CD4-positive, alpha-beta memory T cell (primary cell): ENCODE measurements at places on chromosomes 3 and 15.

- H3K4me1 ChIP-seq = no peaks in the 10 kb centered on the region
- no peaks in the 10 kb centered on the region for H3K27me3 ChIP-seq
- no peak overlapping the region for H3K27ac ChIP-seq
- H3K36me3 ChIP-seq = no peaks in the 10 kb centered on the region
- no peak for DNase-seq
Observed at GRCh38 chr3:30186741-30187219, 419.6 kb upstream of the TGFBR2 start.

GRCh38 chr3:175270198-175270837, 411.2 kb downstream of the NAALADL2 start:
- H3K27ac ChIP-seq = no peak overlapping the region
- no peaks in the 10 kb centered on the region for H3K4me1 ChIP-seq
- no peak for DNase-seq
- no peaks in the 10 kb centered on the region for H3K36me3 ChIP-seq
- H3K4me3 ChIP-seq = no peak overlapping the region

GRCh38 chr15:72855791-72856190, 72.2 kb upstream of the ADPGK start:
- no peak for DNase-seq
- H3K4me3 ChIP-seq = no peak overlapping the region
- no peaks in the 10 kb centered on the region for H3K36me3 ChIP-seq

DNA sequence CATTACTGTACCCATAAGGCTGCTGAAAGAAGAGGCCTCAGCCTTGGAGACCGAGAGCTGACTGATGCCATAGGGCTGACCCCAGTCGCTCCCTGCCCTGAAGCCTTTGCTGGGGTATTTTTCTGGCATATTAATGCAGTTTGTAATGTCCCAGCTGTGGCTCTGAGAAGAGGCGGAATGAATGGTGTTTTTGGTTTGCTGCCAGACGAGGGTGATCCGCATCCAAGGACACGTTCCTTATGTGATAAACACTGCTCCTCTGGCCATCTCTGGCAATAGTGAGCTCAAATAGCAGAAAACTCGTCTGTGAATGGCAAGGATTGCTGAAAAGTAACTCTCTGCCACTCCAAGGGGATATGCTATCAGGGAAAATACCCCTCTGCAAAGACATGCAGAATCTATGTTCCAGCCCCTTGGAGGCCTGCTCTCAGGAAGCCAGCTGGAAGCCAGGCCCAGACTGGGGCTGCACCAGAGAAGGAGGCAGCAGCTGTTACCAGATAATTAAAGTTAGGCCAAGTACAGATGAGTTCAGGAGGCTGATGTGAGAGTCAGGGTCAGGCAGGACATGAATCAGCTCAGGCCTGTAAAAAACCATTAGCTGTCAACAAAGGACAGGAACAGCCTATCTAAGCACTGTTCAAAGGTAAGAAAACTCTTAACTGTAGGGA, 28.9 kb upstream of the KLHL6 start:
- no peaks in the 10 kb centered on the region for H3K36me3 ChIP-seq
- H3K27ac ChIP-seq = no peak overlapping the region
- DNase-seq = no peak

- peak overlapping the region; percentile 95 for H3K27ac ChIP-seq
- H3K36me3 ChIP-seq = peaks cover 16% of the 10 kb centered on the region
- H3K27me3 ChIP-seq = no peaks in the 10 kb centered on the region
- no peak for DNase-seq
- H3K4me3 ChIP-seq = peak overlapping the region; percentile 88
Observed at GRCh38 chr3:194672876-194673275, 885 bp upstream of the LSG1 start.

DNA sequence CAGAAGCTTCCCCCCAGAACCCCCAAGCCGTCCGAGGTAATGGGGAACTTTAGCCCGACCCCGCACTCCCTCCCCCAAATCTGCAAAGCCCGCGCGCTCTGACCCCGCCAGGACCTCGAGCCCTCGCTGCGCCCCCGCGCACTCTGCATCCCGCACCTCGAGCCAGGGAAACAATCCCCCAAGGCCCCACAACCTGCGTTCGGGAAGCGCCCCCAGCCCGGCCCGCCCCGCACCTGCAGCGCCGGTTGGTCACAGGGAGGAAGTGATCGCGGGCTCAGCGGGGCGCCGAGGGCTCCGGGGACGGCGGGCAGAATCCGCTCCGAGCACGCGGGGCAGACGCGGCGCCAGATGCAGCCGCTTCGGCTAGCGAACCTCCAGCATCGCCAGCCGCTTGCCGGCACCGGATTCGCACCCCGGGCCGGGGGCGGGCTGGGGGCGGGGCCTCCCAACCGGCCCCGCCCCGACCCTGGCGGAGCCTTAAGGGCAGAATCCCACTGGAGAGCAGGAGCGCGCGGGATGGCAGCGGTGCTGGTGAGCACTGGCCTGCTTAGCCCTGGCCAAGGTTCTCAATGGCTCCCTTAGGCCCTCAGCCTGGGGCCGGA, at the start of gene CAMKV:
CAMKV (minus strand) TSS at position 382 of the 602 bp plus-strand sequence. CDS start 7,518 bp downstream, outside the sequence.
- H3K4me3 ChIP-seq = no peak within 1 kb of the TSS
- DNase-seq = peak; percentile 24
- H3K27ac ChIP-seq = no peak within 1 kb of the TSS
- no peaks in the 10 kb centered on the region for H3K36me3 ChIP-seq

GRCh38 chr3:66620296-66620695, 119.5 kb upstream of the LRIG1 start:
- peaks cover 9% of the 10 kb centered on the region for H3K4me1 ChIP-seq
- H3K27ac ChIP-seq = no peak overlapping the region
- H3K36me3 ChIP-seq = no peaks in the 10 kb centered on the region
- DNase-seq = no peak
- H3K4me3 ChIP-seq = no peak overlapping the region

DNA sequence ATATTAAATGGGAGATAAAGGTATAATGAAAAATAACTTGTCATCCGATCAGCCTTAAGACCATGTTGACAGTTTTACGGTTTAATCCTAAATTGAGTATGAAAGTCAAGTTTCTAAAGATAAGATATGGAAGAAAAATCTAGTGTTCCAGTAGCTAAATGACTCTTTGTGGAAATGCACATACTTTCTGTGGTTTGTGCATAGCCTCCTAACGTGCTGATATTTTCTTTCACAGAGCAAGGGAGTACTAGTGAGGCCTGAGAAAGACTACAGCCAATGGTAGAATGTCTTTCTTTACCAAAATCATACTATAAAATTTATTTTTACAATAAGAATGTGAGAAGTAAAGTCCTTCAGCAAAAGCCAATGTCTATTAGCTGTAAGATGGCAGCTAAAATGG, 430.6 kb upstream of the RGMA start:
- no peaks in the 10 kb centered on the region for H3K27me3 ChIP-seq
- no peak overlapping the region for H3K4me3 ChIP-seq
- DNase-seq = no peak
- H3K4me1 ChIP-seq = no peaks in the 10 kb centered on the region
- no peaks in the 10 kb centered on the region for H3K36me3 ChIP-seq

- no peak overlapping the region for H3K27ac ChIP-seq
- no peaks in the 10 kb centered on the region for H3K27me3 ChIP-seq
- no peak overlapping the region for H3K4me3 ChIP-seq
- H3K4me1 ChIP-seq = no peaks in the 10 kb centered on the region
- peaks cover 77% of the 10 kb centered on the region for H3K36me3 ChIP-seq
Observed at GRCh38 chr3:47005212-47006144, 26.0 kb downstream of the NBEAL2 start.
